ENCODE measurements at places on chromosomes 3 and 15. TPM values are rescaled to one million over a fixed set of nuclear protein-coding genes. Genes with fewer than 3 reads are reported as not detected.
A peak's percentile ranks its signal among the peaks of the same experiment; 100 is the strongest.

GRCh38 chr3:127749361-127749760, 73.0 kb downstream of the MGLL start:
- no peaks in the 10 kb centered on the region for H3K36me3 ChIP-seq
- H3K27me3 ChIP-seq: no peaks in the 10 kb centered on the region
- H3K4me3 ChIP-seq: no peak overlapping the region
- H3K27ac ChIP-seq: peak overlapping the region; percentile 60
- DNase-seq: no peak

GRCh38 chr3:168806871-168807270, 711.1 kb upstream of the GOLIM4 start:
- no peaks in the 10 kb centered on the region for H3K27me3 ChIP-seq
- no peaks in the 10 kb centered on the region for H3K36me3 ChIP-seq

- H3K36me3 ChIP-seq: no peaks in the 10 kb centered on the region
- H3K27me3 ChIP-seq: no peaks in the 10 kb centered on the region
- no peak overlapping the region for H3K4me3 ChIP-seq
- H3K27ac ChIP-seq: no peak overlapping the region
- no peaks in the 10 kb centered on the region for H3K4me1 ChIP-seq
Measured at GRCh38 chr3:134038071-134038491, 8.4 kb upstream of the SLCO2A1 start.

DNA sequence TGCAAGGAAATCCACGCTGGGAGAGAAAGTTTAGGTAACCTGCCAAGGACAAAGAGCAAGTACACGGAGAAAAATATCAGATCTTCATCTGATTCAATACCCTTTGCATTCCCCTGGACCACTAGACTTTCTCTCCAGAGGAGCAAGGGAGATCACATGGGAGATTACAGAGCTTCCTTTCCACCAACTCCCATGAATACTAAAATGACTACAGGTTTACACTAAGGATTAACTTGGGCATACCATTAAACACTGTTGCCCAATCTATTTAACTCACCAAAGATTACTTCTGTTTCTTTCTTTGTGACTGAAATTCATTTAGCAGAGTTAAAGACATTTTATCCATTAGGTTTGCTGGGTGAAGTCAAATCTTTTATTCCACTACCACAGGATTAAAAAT, 71.2 kb downstream of the RYK start:
- H3K4me3 ChIP-seq: no peak overlapping the region
- DNase-seq: no peak
- H3K4me1 ChIP-seq: no peaks in the 10 kb centered on the region
- H3K27ac ChIP-seq: no peak overlapping the region
- no peaks in the 10 kb centered on the region for H3K27me3 ChIP-seq

The CNTN6 gene
- total RNA-seq: 0.71 TPM

DNA sequence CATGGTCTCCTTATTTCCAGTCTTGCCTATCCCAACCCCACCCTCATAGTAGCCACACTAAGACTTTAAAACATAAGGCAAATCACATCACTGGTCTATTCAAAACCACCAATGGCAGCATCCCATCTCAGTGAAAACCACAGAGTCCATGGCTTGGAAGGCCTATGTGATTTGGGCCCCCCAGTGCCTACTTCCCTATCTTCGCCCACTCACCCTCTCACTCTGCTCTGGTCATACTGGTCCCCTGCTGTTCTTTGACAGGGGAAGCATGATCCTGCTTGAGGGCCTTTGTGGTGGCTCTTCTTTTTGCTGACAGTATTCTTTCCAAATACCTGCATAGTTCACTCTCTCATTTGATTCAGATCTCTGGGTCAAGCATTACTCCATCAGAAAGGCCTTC, 3.3 kb downstream of the GTF2A2 start:
- H3K36me3 ChIP-seq: peaks cover 10% of the 10 kb centered on the region
- H3K27ac ChIP-seq: no peak overlapping the region
- H3K4me1 ChIP-seq: no peaks in the 10 kb centered on the region
- no peaks in the 10 kb centered on the region for H3K27me3 ChIP-seq

DNA sequence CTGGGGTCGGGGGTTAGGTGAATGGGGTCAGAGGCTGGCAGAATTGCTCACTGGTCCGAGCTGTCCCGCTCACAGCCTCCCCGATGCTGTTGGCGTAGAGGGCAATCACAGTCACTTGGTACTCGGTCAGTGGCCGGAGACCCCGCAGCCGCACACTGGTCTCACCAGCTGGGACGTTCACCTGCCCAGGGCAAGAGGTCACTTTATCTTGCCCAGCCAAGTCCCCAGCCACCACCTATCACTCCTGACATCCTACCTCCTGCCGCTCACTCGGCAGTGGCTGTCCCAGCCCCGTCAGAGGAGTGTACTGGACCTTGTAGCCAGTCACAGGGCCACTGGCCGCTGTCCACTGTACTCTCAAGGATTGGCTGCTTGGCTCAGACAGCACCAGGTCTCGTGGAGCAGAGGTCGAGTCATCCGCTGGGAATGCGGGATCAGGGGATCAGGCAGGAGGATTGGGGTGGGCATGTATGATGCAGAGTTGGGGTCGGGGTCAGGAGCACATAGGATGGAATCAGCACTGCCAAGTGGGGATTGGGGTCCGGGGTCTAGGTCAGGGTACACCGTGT, 2.5 kb downstream of the COL7A1 start:
- DNase-seq: no peak
- H3K27me3 ChIP-seq: peaks cover 15% of the 10 kb centered on the region
- H3K36me3 ChIP-seq: no peaks in the 10 kb centered on the region
- no peak overlapping the region for H3K4me3 ChIP-seq

DNA sequence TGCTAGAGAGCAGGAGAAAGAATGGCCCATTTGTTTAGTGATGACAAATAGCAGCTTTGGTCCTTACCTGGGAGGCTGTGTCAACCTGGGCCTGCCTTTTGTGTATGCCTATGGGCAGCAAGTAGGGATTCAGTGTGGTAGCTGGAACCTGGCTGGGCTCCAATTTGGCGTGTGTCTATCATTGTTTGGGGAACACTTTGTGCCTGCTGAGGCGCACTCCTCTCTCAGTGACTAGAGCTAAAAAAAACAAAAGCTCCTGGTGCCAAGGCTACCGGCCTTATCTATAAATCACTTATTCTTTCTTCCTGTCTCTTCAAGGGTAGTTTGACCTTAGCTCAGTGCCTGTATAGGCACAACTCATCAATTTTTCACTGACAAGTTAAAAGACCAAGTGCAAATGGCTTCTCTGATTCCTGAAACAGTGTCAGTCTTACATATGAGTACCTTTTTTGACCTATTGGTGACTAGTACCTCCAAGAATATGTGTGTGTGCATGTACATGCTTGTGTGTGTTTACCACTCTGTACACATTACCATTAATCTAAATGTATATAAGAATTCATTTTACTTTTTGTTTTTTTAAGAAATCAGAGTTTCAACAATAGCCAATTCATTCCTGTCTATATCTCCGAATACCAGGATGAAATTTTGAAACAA, 54.6 kb downstream of the GMNC start:
- no peak overlapping the region for H3K27ac ChIP-seq
- H3K4me3 ChIP-seq: no peak overlapping the region
- H3K27me3 ChIP-seq: no peaks in the 10 kb centered on the region
- no peaks in the 10 kb centered on the region for H3K36me3 ChIP-seq

The LIPC gene
- total RNA-seq: not detected

DNA sequence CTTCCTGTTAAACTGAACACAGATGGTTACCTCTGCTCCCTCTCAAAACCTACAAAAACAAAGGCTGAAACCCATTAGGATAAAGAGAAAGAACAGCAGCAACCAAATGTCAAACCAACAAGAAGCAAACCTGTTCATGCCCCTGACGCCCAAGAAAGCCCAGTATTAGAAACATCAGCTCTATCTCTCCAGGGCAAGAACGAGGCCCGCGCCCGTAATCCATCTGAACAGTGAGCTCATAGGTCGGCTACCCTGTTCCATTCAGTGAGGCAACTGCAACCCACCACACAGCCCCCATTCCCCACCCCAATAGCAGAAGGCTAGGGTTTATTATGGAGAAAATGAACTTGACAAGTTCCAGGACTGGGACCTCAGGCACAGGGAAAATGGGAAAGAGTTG, 10.0 kb downstream of the LSG1 start:
- no peak for DNase-seq
- no peaks in the 10 kb centered on the region for H3K27me3 ChIP-seq
- H3K4me3 ChIP-seq: no peak overlapping the region

GRCh38 chr15:96243701-96244100, 86.8 kb upstream of the NR2F2 start:
- no peak overlapping the region for H3K27ac ChIP-seq
- DNase-seq: no peak
- no peaks in the 10 kb centered on the region for H3K27me3 ChIP-seq
- no peaks in the 10 kb centered on the region for H3K4me1 ChIP-seq

The PCOLCE2 gene
- total RNA-seq: 33.9 TPM

GRCh38 chr15:86159468-86159867, 79.8 kb downstream of the AGBL1 start:
- H3K4me1 ChIP-seq: no peaks in the 10 kb centered on the region
- H3K4me3 ChIP-seq: no peak overlapping the region
- H3K27ac ChIP-seq: no peak overlapping the region
- DNase-seq: no peak
- H3K36me3 ChIP-seq: no peaks in the 10 kb centered on the region

DNA sequence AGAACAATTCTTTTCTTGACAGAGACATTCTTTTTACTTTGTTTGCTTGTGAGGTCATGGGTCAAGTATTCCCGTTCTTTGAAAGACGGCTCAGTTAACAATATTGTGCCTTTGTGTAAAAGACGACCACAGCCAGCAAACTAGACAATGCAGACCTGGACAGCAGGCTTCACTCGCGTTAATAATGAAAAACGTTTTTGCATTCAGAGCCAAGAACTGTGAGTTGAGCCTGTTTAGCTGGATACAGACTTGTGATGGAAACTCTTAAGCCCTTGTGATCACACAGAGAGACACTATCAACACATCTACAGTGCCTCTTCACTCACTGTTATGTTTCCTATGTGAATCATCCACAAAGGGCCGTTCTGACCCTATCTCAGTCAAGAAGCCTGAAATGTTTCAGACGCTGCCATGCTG, 37.3 kb upstream of the CMTM7 start:
- no peaks in the 10 kb centered on the region for H3K4me1 ChIP-seq
- no peaks in the 10 kb centered on the region for H3K27me3 ChIP-seq
- H3K36me3 ChIP-seq: no peaks in the 10 kb centered on the region
- H3K27ac ChIP-seq: no peak overlapping the region
- DNase-seq: no peak

The A4GNT gene
- not detected for total RNA-seq

GRCh38 chr15:79008659-79009058, 63.8 kb upstream of the CTSH start:
- H3K27me3 ChIP-seq: no peaks in the 10 kb centered on the region
- H3K4me3 ChIP-seq: no peak overlapping the region
- H3K36me3 ChIP-seq: no peaks in the 10 kb centered on the region

DNA sequence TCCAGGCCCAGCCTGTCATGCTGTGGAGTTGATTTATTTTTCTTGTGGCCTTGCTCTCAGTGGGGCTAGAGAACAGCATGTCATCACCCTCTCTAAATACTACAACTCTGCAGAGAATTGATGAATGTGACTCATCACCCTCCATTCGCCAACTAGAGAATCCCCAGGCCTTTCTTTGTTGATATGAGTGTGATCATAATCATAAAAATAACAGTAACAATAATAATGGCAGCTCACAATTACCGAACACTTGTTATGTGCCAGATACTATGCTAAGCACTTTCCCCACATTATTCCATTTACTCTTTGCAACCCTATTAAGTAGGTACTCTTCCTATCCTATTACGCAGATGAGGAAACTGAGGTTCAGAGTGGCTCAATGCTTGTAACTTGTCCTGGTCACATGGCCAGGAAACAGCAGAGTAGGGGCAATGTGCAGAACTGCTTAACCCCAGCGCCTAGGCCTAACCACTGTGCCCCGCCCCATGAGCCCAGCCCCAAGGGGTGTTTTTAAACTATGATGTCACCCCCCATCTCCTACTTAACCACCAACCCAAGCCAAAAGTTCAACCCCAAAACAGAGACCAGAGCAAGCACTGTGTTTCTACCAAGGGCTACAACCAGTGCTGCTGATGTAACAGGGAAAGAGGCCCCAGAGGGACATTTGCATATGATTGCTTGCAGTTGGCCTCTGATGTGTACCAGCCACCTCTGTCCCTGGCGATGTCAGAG, 104.5 kb downstream of the ADCY5 start:
- H3K27me3 ChIP-seq: no peaks in the 10 kb centered on the region
- DNase-seq: peak; percentile 50
- H3K36me3 ChIP-seq: peaks cover 24% of the 10 kb centered on the region
- no peaks in the 10 kb centered on the region for H3K4me1 ChIP-seq
- H3K27ac ChIP-seq: peak overlapping the region; percentile 62
- no peak overlapping the region for H3K4me3 ChIP-seq

The UBL7 gene
- 85.5 TPM for total RNA-seq

The RPL22L1 gene
- 113 TPM for total RNA-seq

The ATP11B gene
- total RNA-seq: 46.8 TPM

GRCh38 chr3:157789162-157789561, 285.9 kb upstream of the VEPH1 start:
- no peak overlapping the region for H3K27ac ChIP-seq
- H3K4me3 ChIP-seq: no peak overlapping the region
- no peaks in the 10 kb centered on the region for H3K27me3 ChIP-seq
- H3K36me3 ChIP-seq: no peaks in the 10 kb centered on the region
- no peak for DNase-seq
- peaks cover 22% of the 10 kb centered on the region for H3K4me1 ChIP-seq

The ANKRD63 gene
- total RNA-seq: not detected

The KNG1 gene
- not detected for total RNA-seq

- no peak for DNase-seq
- H3K27me3 ChIP-seq: no peaks in the 10 kb centered on the region
- H3K36me3 ChIP-seq: no peaks in the 10 kb centered on the region
Measured at GRCh38 chr3:59450946-59451763, 401.3 kb upstream of the CFAP20DC start.

- H3K4me3 ChIP-seq: no peak overlapping the region
- peak; percentile 59 for DNase-seq
- H3K27ac ChIP-seq: no peak overlapping the region
- H3K36me3 ChIP-seq: no peaks in the 10 kb centered on the region
- no peaks in the 10 kb centered on the region for H3K4me1 ChIP-seq
Measured at GRCh38 chr3:148856384-148856783, 8.7 kb upstream of the CPA3 start.
